ENCODE measurements at places on chromosomes 11 and 22. TPM values are rescaled to one million over a fixed set of nuclear protein-coding genes. Genes with fewer than 3 reads are reported as not detected.
A peak's percentile ranks its signal among the peaks of the same experiment; 100 is the strongest.

The TBX1 gene
- not detected for polyA plus RNA-seq

The TRIM34 gene
- polyA plus RNA-seq, result 29.4 TPM

The FAM180B gene
- polyA plus RNA-seq, result not detected

The SLC35E4 gene
- polyA plus RNA-seq, result 0.18 TPM

The CECR2 gene
- 0.14 TPM for polyA plus RNA-seq

The CASP5 gene
- polyA plus RNA-seq, result not detected

The PATE2 gene
- not detected for polyA plus RNA-seq

GRCh38 chr11:119759324-119759723, 30.3 kb upstream of the NECTIN1 start:
- no peaks in the 10 kb centered on the region for H3K4me1 ChIP-seq
- DNase-seq, result no peak
- no peaks in the 10 kb centered on the region for H3K36me3 ChIP-seq

DNA sequence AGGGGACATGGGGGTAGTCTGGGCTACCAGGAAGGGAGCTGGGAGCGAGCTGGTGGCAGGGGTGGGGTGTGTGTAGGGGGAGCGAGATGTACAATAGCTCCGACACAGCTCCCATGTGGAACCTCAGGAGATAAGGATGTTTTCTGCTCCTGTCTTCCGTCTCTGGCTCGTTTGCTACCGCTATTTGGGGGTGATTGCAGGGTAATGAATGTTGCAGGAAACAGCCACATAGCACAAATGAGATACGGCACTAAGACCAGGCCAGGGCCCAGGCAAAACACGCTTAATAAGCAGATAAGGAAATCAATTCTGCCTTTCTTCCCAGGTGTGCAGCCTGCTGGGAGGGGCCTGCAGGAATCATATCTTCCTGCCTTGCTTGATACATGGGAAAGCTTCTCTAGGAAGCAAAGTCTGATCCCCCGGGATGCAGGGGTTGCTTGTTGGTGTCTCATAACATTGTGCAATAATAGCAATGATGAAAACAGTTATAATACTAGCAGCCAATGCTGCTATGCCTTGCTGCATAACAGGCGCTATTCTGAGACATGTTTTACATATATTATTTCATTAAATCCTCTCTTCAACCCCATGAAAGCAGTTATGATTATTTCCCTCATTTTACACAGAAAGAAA, 158.7 kb downstream of the ST3GAL4 start:
- H3K36me3 ChIP-seq, result no peaks in the 10 kb centered on the region
- no peak overlapping the region for H3K27ac ChIP-seq
- H3K4me1 ChIP-seq, result no peaks in the 10 kb centered on the region
- no peak for DNase-seq
- H3K4me3 ChIP-seq, result no peak overlapping the region
- H3K27me3 ChIP-seq, result peaks cover 25% of the 10 kb centered on the region

GRCh38 chr11:75280227-75280701, 39.7 kb downstream of the TPBGL start:
- no peak overlapping the region for H3K27ac ChIP-seq
- peaks cover 8% of the 10 kb centered on the region for H3K27me3 ChIP-seq
- peaks cover 15% of the 10 kb centered on the region for H3K4me1 ChIP-seq
- H3K36me3 ChIP-seq, result no peaks in the 10 kb centered on the region
- H3K4me3 ChIP-seq, result no peak overlapping the region

DNA sequence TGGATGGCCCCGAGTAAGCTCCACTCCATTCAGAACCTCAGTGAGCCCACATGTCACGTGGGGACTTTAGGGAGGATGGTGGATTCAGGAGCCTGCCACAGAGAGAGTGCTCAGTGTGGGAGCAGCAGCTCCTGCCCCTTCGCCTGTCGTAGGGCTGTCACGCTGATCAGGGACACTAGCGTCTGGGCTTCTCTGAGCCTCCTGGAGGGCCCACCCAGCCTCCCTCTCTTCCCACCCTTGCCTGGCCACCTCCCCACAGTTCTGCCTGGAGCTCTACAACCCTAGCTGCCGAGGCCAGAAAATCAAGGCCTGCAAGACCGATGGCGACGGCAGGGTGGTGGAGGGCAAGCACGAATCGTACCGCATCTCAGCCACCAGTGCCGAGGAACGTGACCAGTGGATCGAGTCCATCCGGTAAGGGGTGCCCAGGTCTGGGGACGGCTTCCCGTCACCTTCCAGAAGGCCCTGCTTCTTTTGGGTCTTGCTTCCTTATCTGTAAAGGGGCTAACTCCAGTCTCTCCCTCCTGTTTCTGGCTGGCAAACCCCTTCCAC, 29.5 kb downstream of the CYTH4 start:
- H3K36me3 ChIP-seq, result peaks cover 5% of the 10 kb centered on the region
- H3K27ac ChIP-seq, result no peak overlapping the region
- H3K4me3 ChIP-seq, result no peak overlapping the region
- no peak for DNase-seq
- H3K27me3 ChIP-seq, result no peaks in the 10 kb centered on the region
- H3K4me1 ChIP-seq, result peaks cover 62% of the 10 kb centered on the region

GRCh38 chr22:35842954-35843353, 125.3 kb downstream of the APOL5 start:
- no peak overlapping the region for H3K4me3 ChIP-seq
- no peak for DNase-seq
- H3K27me3 ChIP-seq, result peaks cover 30% of the 10 kb centered on the region
- H3K27ac ChIP-seq, result no peak overlapping the region
- peaks cover 11% of the 10 kb centered on the region for H3K4me1 ChIP-seq

DNA sequence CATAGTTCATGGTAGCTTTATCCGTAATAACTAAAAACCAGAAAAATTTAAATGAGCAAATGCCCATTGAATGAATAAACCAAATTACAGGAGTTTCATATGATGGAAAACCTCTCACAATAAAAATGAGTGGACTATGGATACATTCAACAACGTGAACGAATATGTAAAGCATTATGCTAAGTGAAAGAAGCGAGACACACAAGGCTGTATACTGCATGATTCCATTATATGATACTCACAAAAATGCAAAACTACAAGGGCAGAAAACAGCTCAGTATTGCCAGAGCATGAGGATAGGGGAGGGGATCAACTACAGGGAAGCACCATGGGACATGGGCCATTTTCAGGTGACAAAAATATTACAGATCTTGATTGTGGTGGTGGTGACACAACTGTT, 22.2 kb downstream of the DDI1 start:
- H3K4me3 ChIP-seq, result no peak overlapping the region
- no peaks in the 10 kb centered on the region for H3K4me1 ChIP-seq
- no peak for DNase-seq
- H3K36me3 ChIP-seq, result no peaks in the 10 kb centered on the region

DNA sequence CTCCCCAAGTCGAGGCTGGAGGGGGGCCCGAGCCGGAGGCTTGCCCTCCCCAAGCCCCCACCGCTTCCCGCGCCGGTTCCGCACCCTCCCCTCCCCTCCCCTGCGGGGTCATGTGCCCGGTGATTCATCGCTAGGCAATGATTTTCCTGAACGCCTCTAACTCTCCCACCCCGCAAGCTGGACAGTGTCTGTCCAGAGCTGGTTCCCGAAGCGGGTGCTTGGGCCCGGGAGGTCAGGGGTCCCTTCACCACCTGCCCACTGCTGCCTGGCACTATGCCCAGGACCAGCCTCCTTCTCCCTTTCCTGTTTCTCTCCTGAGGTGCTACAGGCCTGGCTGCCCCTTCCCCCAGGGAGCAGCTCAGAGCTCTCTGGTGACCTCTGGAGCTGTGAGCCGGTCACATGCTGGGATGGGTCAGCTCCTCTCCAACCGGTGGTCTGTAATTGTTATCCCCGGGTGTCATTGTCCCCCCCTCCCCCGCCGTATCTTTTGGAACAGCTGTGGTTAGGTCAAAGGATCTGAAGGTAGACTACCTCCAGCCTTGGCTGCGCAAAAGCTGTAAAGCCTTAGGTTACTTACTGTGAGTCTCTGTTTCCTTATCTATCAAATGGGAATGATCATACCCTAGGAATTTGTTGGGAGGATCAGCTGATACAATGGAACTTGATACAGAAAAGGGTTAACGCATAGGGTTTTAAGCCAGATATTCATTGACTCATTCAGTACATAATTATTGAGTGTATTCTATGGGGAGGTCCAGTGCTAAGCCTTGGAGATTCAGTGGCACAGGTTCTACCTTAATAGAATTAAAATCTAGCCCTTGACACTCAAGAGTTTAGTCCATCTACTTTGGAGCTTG, 753 bp downstream of the STX3 start:
- H3K4me3 ChIP-seq, result peak overlapping the region; percentile 93
- H3K4me1 ChIP-seq, result peaks cover 35% of the 10 kb centered on the region
- no peaks in the 10 kb centered on the region for H3K36me3 ChIP-seq
- H3K27me3 ChIP-seq, result no peaks in the 10 kb centered on the region
- H3K27ac ChIP-seq, result peak overlapping the region; percentile 73

DNA sequence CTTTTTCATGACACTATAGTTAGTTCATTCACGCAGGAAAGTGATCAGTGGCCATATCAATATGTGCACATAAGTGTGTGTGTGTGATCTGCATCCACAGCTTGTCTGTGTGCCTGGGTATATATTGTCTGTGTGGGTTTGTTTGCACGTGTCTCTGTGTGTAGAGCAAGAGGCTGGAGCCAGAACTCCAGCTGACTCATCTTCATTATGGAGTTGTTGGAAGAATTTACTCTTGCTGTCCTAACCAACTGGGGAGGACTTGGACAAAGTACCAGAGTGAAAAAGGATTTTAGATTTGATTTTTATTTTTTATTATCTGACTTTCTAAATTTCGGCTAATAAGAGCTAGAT, 63.9 kb downstream of the TP53I11 start:
- no peaks in the 10 kb centered on the region for H3K27me3 ChIP-seq
- no peak overlapping the region for H3K27ac ChIP-seq
- H3K4me1 ChIP-seq, result no peaks in the 10 kb centered on the region

DNA sequence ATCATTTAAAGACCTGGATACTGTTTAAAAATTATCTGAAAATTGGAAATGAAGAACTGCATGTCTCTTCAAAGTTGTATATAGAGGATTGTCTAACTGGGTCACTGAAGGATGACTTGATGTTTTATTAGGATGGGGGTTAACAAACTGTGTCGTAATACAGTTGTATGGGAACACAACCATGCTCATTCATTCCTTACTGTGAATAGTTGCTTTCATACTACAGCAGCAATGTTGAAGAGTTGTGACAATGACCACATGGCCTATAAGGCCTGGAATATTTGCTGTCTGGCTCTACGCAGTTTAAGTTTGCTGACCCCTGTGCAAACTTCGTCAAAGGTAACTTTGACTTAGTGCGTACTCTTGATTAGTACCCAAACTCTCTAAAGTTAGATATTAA, 38.4 kb downstream of the FDX1 start:
- no peak overlapping the region for H3K4me3 ChIP-seq
- peaks cover 6% of the 10 kb centered on the region for H3K36me3 ChIP-seq
- no peak overlapping the region for H3K27ac ChIP-seq
- H3K4me1 ChIP-seq, result peaks cover 2% of the 10 kb centered on the region

DNA sequence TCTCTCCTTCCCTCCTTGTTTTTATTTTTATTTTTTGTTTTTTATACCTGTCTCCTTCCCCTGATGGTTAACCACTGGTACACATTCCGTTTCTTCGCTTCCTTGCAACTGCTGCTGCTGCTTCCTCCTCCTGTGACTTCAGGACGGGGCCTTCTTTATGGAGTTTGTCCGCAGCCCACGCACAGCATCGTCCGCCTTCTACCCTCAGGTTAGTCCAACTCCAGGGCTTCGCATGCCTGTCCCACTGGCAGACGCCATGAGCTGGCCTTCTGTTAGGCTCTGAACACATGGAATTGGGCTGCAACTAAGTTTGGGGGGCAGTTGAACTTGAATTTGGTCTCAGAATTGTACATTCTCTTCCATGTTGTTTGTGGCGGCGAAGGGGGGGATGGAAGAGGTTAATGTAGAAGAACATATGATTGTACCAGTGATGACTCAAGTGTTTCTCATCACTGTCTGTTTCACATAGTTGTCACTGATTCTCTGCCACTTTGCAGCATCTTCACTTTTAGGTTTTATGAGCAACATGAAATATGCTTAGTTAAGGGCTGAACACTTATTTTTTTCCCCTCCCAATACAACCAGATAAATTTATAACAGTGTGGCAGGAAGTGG, 83.0 kb upstream of the YWHAH start:
- H3K4me1 ChIP-seq, result no peaks in the 10 kb centered on the region
- H3K27me3 ChIP-seq, result no peaks in the 10 kb centered on the region
- H3K4me3 ChIP-seq, result no peak overlapping the region
- no peak overlapping the region for H3K27ac ChIP-seq

GRCh38 chr11:12893787-12894672, 115.1 kb upstream of the RASSF10 start:
- H3K4me1 ChIP-seq, result no peaks in the 10 kb centered on the region
- H3K4me3 ChIP-seq, result no peak overlapping the region
- peaks cover 15% of the 10 kb centered on the region for H3K27me3 ChIP-seq

DNA sequence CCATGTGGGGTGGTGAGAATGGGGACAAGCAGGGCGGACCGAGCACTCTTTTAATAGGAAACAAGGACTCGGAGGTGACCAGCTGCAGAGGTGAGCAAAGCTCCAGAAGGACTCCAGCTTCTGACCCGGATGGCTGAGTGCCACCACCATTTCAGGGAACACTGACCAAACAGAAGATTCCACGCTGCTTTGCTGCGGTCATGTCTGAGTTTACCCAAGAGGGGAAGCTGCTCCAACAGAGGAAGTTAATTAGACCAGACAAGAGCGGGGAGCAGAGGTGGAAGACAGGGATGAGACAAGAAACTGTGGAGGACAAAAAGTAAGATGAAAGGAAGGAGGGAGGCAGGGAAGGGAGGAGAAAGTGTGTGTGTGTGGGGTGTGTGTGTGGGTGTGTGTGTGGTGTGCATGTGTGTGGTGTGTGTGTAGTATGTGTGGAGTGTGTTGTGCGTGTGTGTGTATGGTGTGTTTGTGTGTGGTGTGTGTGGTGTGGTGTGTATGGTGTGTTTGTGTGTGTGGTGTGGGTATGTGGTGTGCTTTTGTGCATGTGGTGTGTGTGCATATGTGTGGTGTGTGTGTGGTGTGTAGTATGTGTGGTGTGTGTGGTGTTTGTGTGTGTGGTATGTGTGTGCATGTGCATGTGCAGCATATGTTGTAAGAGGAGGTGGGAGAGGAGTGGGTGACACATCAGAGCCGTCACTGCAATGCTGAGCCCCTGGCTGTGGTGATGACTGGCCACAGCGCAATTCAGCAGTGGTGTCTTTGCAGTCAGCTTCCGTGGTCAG, 82.2 kb upstream of the AKIP1 start:
- no peaks in the 10 kb centered on the region for H3K36me3 ChIP-seq
- H3K27ac ChIP-seq, result no peak overlapping the region
- H3K4me3 ChIP-seq, result no peak overlapping the region

GRCh38 chr11:15970506-15971214, 385.7 kb downstream of the SOX6 start:
- no peak overlapping the region for H3K27ac ChIP-seq
- no peaks in the 10 kb centered on the region for H3K36me3 ChIP-seq
- H3K4me1 ChIP-seq, result no peaks in the 10 kb centered on the region
- H3K4me3 ChIP-seq, result no peak overlapping the region
- H3K27me3 ChIP-seq, result no peaks in the 10 kb centered on the region

GRCh38 chr11:105004021-105004420, 18.9 kb downstream of the CASP5 start:
- no peaks in the 10 kb centered on the region for H3K36me3 ChIP-seq
- H3K27ac ChIP-seq, result no peak overlapping the region
- no peak for DNase-seq
- no peak overlapping the region for H3K4me3 ChIP-seq
- H3K4me1 ChIP-seq, result peaks cover 8% of the 10 kb centered on the region

- H3K36me3 ChIP-seq, result no peaks in the 10 kb centered on the region
- H3K4me1 ChIP-seq, result no peaks in the 10 kb centered on the region
- H3K4me3 ChIP-seq, result no peak overlapping the region
- H3K27me3 ChIP-seq, result peaks cover 48% of the 10 kb centered on the region
- DNase-seq, result no peak
Measured at GRCh38 chr22:16933291-16934282, 74.4 kb downstream of the GAB4 start.

- H3K4me1 ChIP-seq, result peaks cover 19% of the 10 kb centered on the region
- H3K4me3 ChIP-seq, result no peak overlapping the region
- no peaks in the 10 kb centered on the region for H3K36me3 ChIP-seq
Measured at GRCh38 chr11:75514596-75514995, 11.1 kb downstream of the GDPD5 start.

Data from naive B cell (primary cell).